ENCODE measurements at places on chromosomes 2 and 18. TPM values are rescaled to one million over a fixed set of nuclear protein-coding genes. Genes with fewer than 3 reads are reported as not detected.

Gene GPR75
- total RNA-seq = 1.0 TPM

Gene CYP27A1
- total RNA-seq = 2.7 TPM

Gene ARHGEF33
- 0.02 TPM for total RNA-seq

Gene APLF
- total RNA-seq = 1.4 TPM

Gene HRH4
- not detected for total RNA-seq

Gene DHRS9
- total RNA-seq = not detected

Gene DRC1
- not detected for total RNA-seq

Gene SIX3
- not detected for total RNA-seq

Gene ALPI
- not detected for total RNA-seq

Gene BCL11A
- total RNA-seq = not detected

Gene MYL1
- not detected for total RNA-seq

Gene OXER1
- not detected for total RNA-seq

Gene COLEC12
- 39.2 TPM for total RNA-seq

Gene ESPNL
- not detected for total RNA-seq

Gene ALKAL2
- total RNA-seq = not detected

Gene DSG4
- total RNA-seq = not detected

Gene NPHP1
- total RNA-seq = 6.5 TPM

Gene ALPP
- total RNA-seq = 0.59 TPM

Gene C2orf81
- 1.6 TPM for total RNA-seq

Gene RBBP8
- total RNA-seq = 67.0 TPM

Gene ASB18
- not detected for total RNA-seq

Gene GLI2
- total RNA-seq = 0.76 TPM

Gene LBX2
- 1.6 TPM for total RNA-seq

Gene ASAP2
- total RNA-seq = 17.2 TPM

Gene SATB2
- 7.8 TPM for total RNA-seq

Gene ATP6V1B1
- not detected for total RNA-seq

Gene CXCR1
- total RNA-seq = not detected

Gene POTEJ
- total RNA-seq = not detected

Gene SLC19A3
- not detected for total RNA-seq

Gene PDE1A
- total RNA-seq = 3.7 TPM

Gene GKN1
- not detected for total RNA-seq

Gene LAMA1
- 1.6 TPM for total RNA-seq

Gene NGEF
- total RNA-seq = 7.8 TPM

Gene AFF3
- 2.6 TPM for total RNA-seq

Gene PSMA8
- total RNA-seq = 0.15 TPM

Gene RAMP1
- total RNA-seq = 35.8 TPM

Gene DPP10
- not detected for total RNA-seq

Gene VIT
- 34.0 TPM for total RNA-seq

Data from M059J (cell line).